ENCODE measurements at places on chromosomes 16 and 17.

DNA sequence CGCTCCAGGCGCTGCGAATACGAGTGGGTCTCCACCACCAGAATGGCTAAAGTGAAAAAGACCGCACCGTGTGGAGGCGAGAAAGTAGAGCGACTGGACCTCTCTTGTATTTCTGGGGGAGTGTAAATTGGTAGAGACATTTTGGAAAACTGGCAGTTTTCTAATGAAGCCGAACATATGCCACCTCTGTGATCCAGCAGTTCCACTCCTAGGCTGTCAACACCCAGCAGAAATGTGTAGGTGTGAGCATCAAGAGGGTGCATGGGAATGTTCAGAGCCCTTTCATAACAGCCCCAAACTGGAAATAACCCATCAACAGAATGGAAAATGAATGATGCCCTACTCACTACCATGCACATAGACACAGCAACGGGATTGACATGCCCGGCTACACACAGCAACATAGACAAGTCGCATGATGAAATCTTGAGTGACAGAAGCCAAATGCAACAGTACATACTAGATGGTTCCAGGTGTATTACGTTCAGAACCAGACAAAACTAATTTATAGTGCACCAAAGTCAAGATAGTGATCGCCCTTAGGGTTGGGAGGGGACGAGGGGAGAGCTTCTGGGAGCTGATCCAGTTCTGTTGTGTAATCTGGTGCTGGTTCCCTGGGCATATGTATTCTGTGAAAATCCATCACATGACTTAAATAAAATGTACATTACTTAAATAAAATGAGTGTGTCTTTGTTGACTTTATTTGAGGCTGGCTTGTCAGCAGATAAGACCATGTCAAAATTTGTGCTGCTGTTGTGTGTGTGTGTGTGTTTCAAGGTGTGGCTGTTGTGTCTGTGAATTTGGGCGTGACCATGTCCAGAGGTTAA is 877 bp upstream of the BCL7C start:
- DNase-seq: no peak

- DNase-seq: peak; percentile 89
Observed at GRCh38 chr16:66028510-66029216, 337.8 kb upstream of the CDH5 start.

GRCh38 chr17:47641202-47641601 is 8.5 kb upstream of the KPNB1 start:
- DNase-seq: no peak

GRCh38 chr17:56908001-56908542 is 5.8 kb downstream of the TRIM25 start:
- DNase-seq: no peak

- DNase-seq: no peak
Observed at GRCh38 chr16:85248342-85248741, 136.1 kb upstream of the CIBAR2 start.

- no peak for DNase-seq
Observed at GRCh38 chr16:46982335-46982734, 8.9 kb upstream of the DNAJA2 start.

GRCh38 chr17:39753514-39754160 is 15.9 kb downstream of the GRB7 start:
- DNase-seq: peak; percentile 79

DNA sequence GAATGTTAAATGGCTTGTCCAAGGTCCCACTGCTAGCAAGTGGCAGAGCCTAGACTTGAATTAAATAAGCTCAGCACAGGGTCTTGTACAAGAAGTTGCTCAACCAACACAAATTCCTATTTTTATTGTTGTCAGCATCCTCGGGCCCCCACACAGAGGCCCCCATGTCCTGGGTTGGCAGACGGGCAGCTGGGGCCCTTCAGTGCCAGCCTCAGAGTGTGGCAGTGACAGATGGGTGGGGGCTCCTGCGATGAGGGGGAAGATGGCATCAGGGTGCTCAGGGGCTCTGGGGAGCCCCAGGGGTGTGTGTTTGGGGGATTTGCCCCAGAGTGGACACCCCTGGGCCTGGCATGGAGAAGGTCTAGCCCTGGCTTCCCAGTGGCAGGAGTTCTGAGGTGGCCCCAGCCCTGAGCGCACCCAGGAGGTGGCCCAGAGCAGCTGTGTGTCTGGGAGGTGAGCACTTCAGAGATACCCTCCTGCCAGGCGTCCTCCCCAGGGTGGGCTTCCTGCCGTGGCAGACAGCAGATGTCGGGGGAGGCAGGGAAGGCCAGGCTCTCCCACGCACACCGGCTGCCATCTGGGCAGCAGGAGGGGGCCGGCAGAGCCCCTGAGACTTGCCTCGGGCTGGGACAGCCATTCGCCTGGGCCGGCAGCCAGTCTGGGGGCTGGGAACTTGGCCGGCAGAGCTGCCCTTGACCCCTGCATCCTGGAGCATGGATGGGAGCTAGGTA is 150.8 kb downstream of the C16orf78 start:
- DNase-seq: no peak

DNA sequence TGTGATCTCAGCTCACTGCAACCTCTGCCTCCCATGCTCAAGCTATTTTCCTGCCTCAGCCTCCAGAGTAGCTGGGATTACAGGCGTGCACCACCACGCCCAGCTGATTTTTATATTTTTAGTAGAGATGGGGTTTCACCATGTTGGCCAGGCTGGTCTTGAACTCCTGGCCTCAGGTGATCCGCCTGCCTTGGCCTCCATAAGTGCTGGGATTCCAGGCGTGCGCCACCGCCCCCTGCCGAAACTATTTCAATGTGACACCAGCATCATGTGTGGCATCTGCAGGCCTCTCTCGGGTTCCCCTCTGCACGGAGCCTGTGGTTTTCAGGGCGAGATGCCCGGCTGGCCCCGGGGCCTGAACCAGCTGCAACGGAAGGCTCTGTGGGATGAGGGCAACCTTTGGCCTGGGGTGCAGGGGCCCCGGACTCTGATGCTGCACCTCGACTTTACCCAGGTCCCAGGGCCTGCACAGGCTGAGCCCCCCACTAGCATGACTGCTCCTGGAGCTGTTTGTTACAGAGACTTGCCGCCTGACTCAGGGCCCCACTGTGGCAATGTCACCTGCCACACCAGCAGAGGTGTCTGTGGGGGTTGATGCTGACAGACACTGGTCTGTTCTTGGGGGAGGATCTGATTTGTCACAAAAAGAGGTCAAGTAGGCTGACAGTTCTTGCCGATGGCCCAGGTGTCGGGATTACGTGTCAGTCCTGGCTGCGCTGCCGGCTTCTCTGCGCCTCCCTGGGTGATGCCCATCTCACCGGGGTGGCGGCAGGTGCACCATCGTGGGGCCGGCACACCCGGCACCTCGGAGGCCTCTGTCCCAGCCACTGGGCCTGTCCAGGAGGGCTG is 8.6 kb upstream of the TEX19 start:
- no peak for DNase-seq

- DNase-seq: no peak
Observed at GRCh38 chr16:86002178-86002900, 103.4 kb downstream of the IRF8 start.

- DNase-seq: no peak
Observed at GRCh38 chr17:40610359-40610758, 37.3 kb downstream of the SMARCE1 start.

GRCh38 chr17:962670-963069 is 16.9 kb downstream of the NXN start:
- no peak for DNase-seq

- no peak for DNase-seq
Observed at GRCh38 chr17:70041540-70041939, 33.5 kb upstream of the KCNJ16 start.

GRCh38 chr17:48960834-48961515 is 7.4 kb downstream of the GIP start:
- no peak for DNase-seq

GRCh38 chr16:81745704-81746558 is 33.2 kb upstream of the PLCG2 start:
- DNase-seq: peak; percentile 90

- no peak for DNase-seq
Observed at GRCh38 chr17:79809530-79810129, 12.8 kb upstream of the CBX8 start.

GRCh38 chr16:89089120-89089519 is 4.5 kb upstream of the ACSF3 start:
- no peak for DNase-seq

DNA sequence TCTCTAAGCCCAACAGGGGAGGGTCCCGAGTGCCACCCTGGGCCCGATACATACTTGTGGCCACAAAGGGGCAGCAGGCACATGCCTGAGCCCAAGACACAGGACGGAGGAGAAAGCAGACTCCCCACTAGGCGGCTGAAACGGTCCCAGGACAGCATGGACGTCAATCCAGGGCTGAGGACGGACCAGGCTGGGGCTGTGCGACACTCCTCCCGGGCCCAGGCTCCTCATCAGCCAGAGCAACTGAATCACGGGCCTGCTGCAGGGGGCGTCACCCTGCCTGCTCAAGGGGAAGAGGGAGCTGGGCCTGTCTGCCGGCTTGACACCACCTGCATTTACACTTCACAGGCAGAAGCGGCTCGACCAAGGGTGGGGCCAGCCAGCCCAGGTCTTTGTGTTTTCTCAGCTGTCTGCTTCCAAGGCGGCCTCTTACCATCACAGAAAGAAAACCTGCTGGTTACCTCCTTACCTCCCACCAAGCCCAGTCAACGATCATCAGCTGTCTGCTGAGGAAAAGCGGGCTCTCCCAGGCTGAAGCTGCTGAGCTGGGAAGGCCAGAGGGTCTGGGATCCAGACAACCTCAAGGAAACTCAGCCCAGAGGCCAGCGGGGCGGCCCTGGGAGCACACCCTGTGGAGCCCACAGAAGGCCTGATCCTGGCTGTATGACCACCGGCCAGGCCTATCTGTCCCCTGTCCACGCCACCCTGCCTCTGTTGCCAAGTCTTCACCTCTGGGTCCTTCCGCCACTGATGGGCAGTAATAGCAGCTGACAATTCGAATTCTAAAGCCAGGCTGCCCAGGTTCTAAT is 26.4 kb downstream of the KIFC3 start:
- no peak for DNase-seq

DNA sequence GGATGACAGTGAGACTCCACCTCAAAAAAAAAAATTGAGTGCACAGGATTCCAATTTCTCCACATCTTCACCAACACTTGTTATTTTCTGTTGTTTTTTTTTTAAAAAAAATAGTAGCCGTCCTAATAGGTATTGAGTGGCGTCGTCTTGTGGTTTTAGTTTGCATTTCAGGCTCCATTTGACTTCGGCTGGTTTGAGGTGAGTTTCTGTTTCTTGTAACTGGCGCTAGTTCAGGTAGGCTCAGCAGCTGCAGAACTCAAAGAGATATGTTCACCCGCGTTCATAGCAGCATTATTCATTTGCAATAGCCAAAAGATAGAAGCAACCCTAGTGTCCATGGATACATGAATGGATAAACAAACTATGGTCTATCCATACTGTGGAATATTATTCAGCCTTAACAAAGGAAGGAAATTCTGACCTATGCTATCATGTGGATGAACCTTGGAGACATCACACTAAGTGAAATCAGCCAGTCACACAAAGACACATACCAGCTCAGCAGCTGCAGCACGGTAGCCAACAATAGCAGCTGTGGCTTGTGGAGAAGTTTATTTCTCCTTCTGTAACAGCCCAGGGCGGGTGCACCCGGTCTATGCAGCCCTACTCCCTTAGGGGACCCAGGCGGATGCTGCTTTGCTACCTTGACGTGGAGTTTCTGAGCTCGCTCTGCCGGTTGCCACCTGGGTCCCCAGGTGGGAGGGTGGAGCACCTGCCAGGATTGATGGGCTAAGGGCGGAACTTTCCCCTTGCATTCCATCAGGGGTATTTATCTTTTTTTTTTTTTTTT is 44.9 kb downstream of the TMEM235 start:
- DNase-seq: no peak

DNA sequence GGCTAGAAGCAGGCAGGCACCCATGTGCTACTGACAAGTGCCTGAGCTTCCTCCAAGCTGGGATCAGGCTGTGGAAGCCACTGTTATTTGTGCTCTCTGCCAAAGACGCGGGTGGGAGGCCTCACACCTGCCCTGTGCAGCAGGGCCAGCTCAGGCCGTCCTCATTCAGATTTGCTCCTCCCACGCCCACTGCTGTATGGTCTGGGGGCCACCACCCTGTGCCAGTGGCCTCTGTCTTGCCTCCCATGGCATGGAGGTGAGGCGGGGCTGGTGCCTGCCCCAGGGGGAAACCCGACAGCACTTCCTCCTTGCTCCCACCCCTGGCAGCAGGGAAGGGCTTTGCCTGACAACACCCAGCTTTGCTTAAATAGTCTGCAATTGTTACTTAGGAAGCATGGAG is 356.5 kb upstream of the CDH8 start:
- DNase-seq: no peak

- no peak for DNase-seq
Observed at GRCh38 chr16:61540216-61540615, 496.0 kb downstream of the CDH8 start.

GRCh38 chr17:35488991-35489390 is 40.4 kb upstream of the SLFN13 start:
- DNase-seq: no peak

GRCh38 chr17:29687596-29687995 is 64.9 kb upstream of the CORO6 start:
- DNase-seq: no peak

All from AG20443 (cell line).